Muscle of back (tissue), 13 donors: ENCODE measurements at places on chromosomes 13 and 19. TPM values are rescaled to one million over a fixed set of nuclear protein-coding genes. Genes with fewer than 3 reads are reported as not detected.

GRCh38 chr19:28934631-28935030 lies 278.3 kb downstream of the UQCRFS1 start:
- no peak for DNase-seq

DNA sequence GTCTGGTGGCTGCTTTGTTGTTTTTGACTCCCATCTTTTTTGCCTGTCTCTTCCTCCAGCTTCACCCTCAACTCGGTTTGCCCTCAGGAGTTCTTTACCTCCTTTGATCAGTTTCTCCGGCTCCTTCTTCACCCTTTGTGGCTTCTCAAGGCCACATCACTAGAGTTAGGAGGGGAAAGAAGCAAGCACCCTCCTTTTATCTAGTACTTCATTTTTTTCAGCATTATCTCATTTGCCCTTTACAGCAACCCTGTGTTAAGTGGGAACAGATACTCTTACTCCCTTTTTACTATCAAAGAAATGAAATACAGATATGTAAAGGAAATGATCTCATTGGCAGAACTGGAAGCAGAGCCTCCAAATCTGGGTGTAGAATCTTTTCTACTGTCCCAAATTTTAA lies 26.9 kb downstream of the RAP2A start:
- no peak for DNase-seq

DNA sequence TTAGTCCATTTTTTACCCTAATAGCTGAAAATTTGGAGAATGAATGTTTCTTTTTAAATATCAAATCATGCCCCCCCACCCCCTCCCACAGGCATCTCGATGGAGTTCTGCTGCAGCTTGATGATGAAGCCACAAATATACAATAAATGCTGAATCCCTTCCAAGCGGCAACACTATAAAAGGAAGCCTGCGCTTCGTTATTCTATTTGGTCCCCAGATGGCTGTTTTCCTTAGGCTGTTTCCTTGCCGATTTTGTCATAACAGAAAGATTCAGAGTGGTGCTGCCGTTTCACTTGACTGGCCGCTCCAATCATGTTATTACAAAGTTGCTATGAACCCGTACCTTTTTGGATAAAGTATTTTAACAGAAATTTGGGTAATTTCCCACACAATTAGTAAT lies 79.5 kb downstream of the MYO16 start:
- no peak for DNase-seq

- no peak for DNase-seq
Observed at GRCh38 chr13:91308299-91308698, 39.2 kb upstream of the MIR17HG start.

GRCh38 chr19:48644839-48645619 lies 958 bp downstream of the CA11 start:
- DNase-seq, result peak; percentile 80

- no peak for DNase-seq
Observed at GRCh38 chr19:11387162-11388034, 3.3 kb upstream of the EPOR start.

- DNase-seq, result peak; percentile 5
Observed at GRCh38 chr13:106756446-106756845, 188.5 kb upstream of the ARGLU1 start.

- no peak for DNase-seq
Observed at GRCh38 chr19:57667228-57667627, 1.5 kb upstream of the ZSCAN4 start.

- DNase-seq, result no peak
Observed at GRCh38 chr13:73733706-73734105, 400.5 kb downstream of the KLF12 start.

DNA sequence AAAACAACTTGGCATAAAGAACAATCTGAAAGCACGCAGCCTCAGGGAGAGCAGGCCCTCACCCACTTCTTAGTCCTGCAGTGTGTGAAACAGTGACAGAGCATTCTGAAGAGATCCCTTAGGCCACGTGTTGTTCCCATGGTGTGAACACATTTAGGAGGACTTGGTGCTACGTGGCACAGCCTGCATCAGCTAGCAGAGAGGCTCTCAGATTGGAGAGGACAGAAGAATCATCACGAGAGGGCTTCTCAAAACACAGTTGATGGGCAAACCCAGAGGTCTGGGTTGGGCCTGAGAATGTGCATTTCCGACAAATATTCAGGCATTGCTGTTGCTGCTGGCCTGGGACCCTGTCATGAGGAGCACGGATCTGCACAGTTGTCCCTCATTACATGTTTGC lies 26.1 kb upstream of the TFDP1 start:
- DNase-seq, result no peak

GRCh38 chr13:112741835-112742570 lies 52.2 kb downstream of the ATP11A start:
- no peak for DNase-seq

- DNase-seq, result no peak
Observed at GRCh38 chr19:12856653-12857052, 18.3 kb downstream of the MAST1 start.

DNA sequence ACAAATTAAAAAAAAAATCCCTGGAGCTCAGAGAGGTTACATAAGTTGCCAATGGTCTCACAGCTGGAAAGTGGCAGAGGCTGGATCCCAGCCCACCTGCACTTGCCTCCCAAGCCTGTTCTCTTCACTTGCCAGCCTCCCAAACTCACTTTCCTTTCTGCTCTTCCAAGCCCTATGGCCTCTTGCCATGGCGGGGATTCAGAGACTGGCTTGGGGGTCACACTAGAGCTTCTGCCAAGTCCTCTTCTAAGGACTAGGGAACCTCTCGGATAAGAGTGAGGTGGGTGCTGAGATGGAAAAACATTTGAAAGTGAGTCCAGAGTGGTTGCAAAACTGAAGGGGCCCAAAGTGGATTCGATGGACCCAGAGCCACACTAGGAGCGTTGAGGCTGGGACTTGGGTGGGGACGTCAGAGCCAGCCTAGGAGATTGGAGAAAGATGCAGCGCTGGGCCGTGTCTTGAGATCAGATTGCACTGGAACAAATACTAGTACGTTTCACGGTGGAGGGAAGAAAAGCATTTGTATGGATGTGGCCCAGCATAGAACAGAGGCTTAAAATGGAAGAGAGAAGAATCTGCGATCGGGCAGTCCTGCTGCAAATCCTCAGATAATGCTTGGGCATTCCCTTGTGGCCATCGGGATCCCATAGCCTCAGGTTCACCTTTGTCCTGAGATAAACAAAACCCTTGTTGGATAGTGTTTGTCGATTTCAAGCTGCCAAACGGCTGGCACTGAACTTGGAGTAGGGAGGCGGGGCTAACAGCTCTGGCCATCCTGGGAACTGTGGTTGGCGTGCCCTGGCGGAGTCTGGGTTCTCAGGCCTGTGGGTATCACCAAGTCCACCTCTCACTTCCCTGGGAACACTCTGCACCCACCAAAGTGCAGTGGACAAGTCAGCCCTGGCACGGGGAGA lies 84.8 kb downstream of the ING1 start:
- no peak for DNase-seq

GRCh38 chr19:13050274-13050673 lies 52.4 kb downstream of the LYL1 start:
- DNase-seq, result no peak

- DNase-seq, result no peak
Observed at GRCh38 chr19:49543032-49543431, 15.2 kb downstream of the RCN3 start.

DNA sequence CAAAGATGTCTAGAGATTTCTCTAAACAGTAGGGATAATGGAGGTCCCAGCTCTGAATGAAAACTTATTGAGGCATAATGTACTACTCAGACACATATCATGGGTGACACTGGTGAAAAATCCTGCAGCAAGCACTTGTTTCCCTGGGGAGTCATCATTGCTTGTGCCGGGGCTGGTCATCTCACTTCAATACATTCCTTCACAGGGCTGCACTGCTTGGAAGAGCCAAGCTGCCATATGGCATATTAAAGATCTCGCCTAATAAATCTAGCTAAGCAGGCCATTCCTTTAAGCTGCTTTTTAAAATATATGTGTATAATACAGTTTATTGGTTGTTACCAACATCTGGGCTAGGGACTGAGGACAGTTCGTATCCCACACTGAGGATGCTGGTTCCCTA lies 332.2 kb upstream of the GPC6 start:
- DNase-seq, result no peak

DNA sequence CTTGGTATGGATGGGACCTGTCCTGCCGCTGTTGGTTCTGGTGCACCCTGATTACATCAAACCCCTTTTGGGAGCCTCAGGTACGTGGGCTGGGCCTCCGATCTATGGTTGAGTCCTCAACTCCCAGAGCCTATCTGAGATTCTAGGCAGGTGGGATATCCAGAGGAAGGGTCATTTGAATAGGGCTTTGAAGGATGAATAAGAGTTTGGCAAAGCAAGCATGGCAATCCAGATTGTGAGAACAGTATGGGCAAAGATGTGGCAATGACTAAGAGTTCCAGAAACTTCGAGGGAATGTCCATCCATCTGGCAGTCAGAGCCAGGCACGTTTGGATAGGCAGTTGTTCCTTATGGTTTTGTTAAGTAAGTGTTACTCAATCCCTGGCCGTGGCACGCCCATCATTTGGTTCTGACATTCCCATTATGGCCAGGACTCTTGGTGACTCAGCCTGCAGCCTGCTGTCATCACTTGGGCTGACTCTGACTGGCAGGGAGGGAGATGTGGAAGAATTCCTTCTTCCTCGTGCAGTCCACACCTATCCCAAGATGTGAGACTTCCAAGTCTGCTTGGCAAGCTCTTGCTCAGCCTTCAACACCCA lies 21.5 kb downstream of the CYP4F22 start:
- DNase-seq, result no peak

- no peak for DNase-seq
Observed at GRCh38 chr13:106390367-106390766, 145.1 kb downstream of the EFNB2 start.

DNA sequence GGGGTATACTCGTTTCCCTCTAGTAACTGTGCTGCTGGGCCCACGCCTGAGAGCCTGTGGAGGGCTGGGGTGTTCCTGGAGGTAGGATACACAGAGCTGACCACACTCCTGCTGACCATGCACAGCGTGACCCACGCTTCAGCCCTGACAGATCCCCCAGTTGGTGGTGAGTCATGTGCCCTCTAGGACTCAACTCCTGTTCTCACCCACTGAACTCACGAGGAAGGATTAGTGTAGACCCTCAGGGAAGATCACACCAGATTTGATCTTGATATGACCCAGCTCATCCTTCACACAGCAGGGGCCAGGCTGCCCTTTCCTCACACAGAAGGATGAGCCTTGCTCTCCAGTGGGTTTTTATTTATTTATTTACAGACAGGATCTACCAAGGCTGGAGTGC lies 13.3 kb upstream of the ACP7 start:
- DNase-seq, result no peak

- DNase-seq, result no peak
Observed at GRCh38 chr19:18457483-18458331, 19.8 kb upstream of the ISYNA1 start.

DNA sequence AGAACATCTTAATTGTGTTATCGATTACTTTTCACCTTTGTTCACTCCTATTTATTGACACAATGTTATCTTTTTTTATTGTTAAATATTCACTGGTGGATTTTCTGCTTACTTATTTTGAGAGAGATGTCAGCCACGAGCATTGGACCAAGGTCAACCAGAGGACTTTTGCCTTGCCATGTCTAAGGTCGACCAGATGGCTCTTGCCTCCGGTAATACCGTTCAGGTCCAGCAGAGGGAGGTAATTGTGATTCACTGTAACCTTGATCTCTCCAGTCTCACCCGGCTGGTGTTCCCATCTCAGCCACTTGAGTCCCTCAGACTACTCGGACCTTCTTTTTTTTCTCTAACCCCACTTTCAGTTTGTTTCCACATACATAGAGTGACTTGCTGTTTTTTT lies 1438.1 kb downstream of the UQCRFS1 start:
- no peak for DNase-seq

- no peak for DNase-seq
Observed at GRCh38 chr19:38682872-38683392, 35.5 kb downstream of the ACTN4 start.

GRCh38 chr13:37595162-37595561 lies 3.4 kb downstream of the POSTN start:
- DNase-seq, result peak; percentile 74

- no peak for DNase-seq
Observed at GRCh38 chr19:10136936-10137335, 17.2 kb upstream of the EIF3G start.

DNA sequence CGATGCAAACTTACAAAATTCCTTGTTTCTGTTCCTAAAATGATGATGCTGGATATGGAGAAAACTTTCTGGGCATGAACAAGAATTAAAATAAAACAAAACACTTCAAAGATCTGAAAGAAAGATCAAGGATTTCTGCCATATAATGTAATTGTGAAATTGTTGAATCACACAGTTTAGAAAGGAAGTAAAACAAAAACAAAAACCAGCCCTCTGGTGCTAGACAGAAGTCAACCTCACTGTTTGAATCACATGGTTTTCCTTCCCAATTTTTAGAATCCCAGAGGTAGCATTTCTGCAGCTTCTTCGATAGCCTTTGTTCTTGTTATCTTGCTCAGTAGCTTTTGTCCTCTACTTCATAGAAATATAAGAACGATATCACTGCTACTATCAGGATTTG lies 118.2 kb upstream of the ARGLU1 start:
- no peak for DNase-seq

DNA sequence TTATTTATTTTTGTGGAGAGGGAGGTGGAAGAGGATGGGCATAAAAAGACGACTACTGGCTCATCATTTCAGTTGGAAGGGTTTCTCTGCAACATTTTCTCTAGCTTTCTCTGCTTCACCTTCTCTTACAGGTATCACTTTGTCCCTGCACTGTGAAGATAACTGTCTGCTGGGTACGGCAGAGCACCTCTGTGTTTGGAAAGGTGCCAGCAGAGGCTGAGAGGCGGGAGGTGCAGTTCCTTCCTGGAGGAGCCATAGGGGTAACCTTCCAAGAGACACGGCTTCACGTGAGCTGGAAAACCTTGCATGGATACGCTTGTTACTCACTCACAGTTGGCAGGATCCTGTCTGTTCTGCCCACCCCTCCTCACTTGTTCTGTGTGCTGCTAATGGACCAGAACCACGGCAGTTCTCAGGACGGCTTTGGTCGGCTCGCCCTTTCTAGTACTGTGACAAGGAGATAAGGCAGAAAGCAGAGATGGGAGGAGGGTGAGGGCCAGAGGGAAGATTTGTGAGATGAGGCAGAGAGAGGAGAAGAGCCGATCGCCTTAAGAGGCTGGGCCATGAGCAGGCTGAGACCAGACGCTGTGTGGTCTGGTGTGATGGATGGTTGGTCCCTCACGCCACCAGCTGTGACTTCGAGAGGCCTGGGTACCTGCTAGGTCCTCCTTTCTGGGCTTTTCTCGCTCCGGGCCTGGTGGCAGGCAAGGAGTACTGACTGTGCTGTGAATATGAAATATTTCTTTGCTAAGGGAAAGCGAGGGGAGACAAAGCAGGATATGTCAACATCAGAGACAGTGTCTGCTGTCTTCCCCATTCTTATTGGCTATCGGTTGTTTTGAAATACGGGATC lies 66.8 kb downstream of the MRPL57 start:
- no peak for DNase-seq

- no peak for DNase-seq
Observed at GRCh38 chr13:84684048-84684662, 801.9 kb upstream of the SLITRK1 start.

GRCh38 chr19:34276614-34277013 lies 22.3 kb downstream of the GARRE1 start:
- DNase-seq, result no peak

ZNF132 gene
- 5.4 TPM for polyA plus RNA-seq

NPAS1 gene
- polyA plus RNA-seq, result 1.7 TPM

CARS2 gene
- 40.9 TPM for polyA plus RNA-seq

SLC15A1 gene
- not detected for polyA plus RNA-seq

SHANK1 gene
- polyA plus RNA-seq, result 13.4 TPM

AMH gene
- polyA plus RNA-seq, result 1.4 TPM

SMIM44 gene
- polyA plus RNA-seq, result not detected

ADAMTS10 gene
- 52.9 TPM for polyA plus RNA-seq

COPE gene
- 71.9 TPM for polyA plus RNA-seq

ZNF223 gene
- 5.2 TPM for polyA plus RNA-seq

LILRB2 gene
- polyA plus RNA-seq, result 1.2 TPM

LAIR1 gene
- 7.1 TPM for polyA plus RNA-seq

FXYD7 gene
- 2.4 TPM for polyA plus RNA-seq

ZNF738 gene
- polyA plus RNA-seq, result 19.0 TPM
